Esophagus mucosa (tissue), 1 donor: ENCODE measurements at places on chromosomes 6 and 20. TPM values are rescaled to one million over a fixed set of nuclear protein-coding genes. Genes with fewer than 3 reads are reported as not detected.
A peak's percentile ranks its signal among the peaks of the same experiment; 100 is the strongest.

GRCh38 chr20:3181270-3181669 lies 7.9 kb upstream of the LZTS3 start:
- ATAC-seq: no peak

DNA sequence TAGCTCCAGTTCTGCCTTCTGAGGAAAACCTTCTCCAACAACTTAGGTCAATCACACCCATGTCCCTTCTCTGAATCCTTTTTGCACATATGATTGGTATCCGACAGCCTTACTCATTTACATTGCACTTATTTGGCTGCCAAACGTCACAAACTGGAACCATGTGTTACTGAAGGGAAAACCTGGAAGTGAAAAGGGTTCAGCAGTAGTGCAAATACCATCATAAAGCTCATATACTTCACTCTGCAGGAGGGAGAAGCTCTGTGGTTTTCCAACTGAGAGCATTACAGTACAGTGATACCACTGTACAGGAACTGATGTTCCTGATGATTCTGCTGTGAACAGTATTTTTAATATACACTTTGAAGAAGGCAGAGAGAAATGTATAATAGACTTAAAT lies 87.8 kb downstream of the SLC16A10 start:
- ATAC-seq: no peak

- ATAC-seq: no peak
These were observed 748.7 kb downstream of the QKI start for GRCh38 chr6:164163239-164163638.

GRCh38 chr6:16481697-16482399 lies 243.5 kb downstream of the GMPR start:
- ATAC-seq: no peak

- ATAC-seq: peak; percentile 4
These were observed 53.5 kb downstream of the BCAS4 start for GRCh38 chr20:50848341-50848808.

DNA sequence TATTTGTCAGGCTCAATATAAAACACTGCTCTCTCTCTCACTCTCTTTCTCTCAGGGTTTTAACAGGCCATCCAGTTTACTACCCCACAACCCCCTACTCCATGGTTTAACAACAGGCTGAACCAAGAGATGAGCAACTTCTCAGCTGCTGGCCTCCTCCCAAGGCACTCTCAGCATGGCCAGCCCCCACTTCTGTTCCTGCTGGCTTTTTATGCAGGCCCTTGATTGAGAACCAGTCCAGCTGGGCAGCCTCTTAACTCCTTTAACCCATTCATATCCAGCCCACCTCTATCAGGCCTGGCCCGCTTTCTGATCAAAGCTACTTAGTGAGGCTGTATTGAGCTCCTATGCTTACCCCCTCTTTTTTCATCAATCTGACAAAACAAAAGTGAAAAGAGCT lies 346.8 kb upstream of the POU3F2 start:
- no peak for ATAC-seq

SLC16A10 gene
- total RNA-seq: 0.24 TPM

FAM83D gene
- total RNA-seq: 67.0 TPM

SPTLC3 gene
- total RNA-seq: 9.0 TPM
